ENCODE measurements at places on chromosomes 2 and 18. TPM values are rescaled to one million over a fixed set of nuclear protein-coding genes. Genes with fewer than 3 reads are reported as not detected.

The SKOR2 gene
- not detected for total RNA-seq

The CETN1 gene
- not detected for total RNA-seq

The TP53I3 gene
- 185 TPM for total RNA-seq

DNA sequence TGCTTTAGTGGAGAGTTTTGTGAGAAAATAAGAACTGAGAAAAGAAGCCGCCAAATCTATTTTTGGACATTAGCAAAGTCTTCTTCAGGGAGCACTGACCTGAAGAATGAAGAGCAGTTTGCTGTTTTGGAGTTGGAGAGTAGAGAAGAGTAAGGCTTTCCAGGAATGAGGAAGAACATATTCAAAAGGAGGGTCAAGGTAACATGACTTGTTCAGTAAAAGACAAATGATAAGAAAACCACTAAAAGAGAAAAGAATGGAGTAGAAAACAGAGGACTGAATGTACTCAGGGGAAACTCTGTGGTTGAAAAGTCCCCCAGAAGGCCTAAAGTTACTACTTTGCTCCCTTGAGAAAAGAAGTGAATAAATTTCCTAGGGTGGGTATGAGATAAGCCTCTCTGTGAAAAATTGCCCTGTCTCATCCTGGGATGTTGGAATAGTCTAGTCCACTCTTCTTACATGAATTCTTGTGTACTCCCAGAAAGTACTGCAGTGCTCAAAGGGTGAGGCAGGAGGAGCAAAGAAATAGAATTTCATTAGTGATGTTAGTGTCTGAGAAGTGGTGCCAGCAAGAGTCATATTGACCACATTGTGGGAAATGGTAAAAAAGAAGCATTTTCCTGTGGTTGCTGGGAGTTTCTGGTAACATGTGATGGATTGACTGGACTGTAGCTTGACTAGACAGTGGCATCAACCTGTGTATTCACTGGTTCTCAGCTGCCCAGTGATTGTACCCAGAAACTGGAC is 27.8 kb downstream of the MBD5 start:
- DNase-seq: no peak

- peak; percentile 50 for DNase-seq
Measured at GRCh38 chr2:106124905-106125549, 69.1 kb downstream of the UXS1 start.

- DNase-seq: no peak
Measured at GRCh38 chr2:106034325-106034724, 159.8 kb downstream of the UXS1 start.

DNA sequence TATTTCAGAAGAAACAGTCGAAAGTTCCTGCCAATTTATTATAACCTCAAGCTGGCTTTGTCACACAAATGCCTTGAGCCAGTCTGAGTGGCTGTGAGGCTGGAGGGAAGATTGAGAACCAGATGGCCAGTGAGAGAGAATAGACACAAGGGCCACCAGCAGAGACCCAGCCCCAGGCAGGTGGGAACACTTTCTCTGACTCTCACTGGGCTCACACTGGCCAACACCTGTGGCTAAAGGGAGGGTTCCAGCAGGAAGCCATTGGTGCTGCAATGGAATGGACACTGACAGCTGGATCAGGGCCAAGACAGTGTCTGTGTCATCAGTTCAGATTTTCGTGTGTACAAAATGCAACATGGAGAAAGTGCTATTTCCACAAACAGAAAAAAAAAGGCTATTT is 29.9 kb downstream of the LOXHD1 start:
- no peak for DNase-seq
